ENCODE measurements at places on chromosomes 5 and 9.

DNA sequence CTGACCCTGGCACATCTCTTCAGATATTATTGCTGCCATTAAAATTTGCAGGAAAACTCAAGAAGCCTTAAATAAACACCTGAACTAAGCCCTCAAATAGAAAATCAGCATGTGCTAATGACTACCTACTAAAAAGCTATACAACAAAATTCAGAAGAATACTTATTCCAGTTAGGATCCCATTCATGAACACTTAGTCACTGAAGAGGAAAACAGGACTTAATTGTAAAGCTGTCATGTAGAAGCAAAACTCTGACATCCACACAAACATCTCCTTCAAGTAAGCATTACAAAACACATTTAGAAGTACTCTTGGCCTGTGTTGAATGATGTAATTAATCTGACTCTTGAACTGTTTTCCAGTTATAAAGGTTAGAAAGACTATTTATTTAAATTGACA is 19.9 kb downstream of the ELL2 start:
- no peak for DNase-seq

- peak; percentile 21 for DNase-seq
Measured at GRCh38 chr5:31581498-31582099, 49.5 kb downstream of the C5orf22 start.

DNA sequence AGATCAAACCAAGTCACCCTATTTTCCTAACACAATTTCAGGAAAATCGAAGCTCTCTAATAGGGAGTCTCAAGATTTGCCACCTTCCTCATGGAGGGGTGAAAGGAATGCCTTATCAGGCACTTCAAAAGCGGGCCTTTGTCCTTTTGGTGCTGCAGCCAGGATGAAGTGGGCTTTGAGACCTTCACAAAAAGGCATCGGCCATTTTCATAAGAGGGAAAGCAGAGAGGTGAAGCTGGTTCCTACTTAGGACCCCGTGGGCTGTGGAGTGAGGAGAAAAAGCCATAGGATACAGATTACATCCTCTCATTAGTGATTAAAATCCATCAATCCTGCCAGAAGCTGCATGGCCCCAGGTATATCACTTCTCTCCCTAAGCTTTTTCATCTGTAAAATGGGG is 859 bp downstream of the CDKN2AIPNL start:
- DNase-seq, result no peak

DNA sequence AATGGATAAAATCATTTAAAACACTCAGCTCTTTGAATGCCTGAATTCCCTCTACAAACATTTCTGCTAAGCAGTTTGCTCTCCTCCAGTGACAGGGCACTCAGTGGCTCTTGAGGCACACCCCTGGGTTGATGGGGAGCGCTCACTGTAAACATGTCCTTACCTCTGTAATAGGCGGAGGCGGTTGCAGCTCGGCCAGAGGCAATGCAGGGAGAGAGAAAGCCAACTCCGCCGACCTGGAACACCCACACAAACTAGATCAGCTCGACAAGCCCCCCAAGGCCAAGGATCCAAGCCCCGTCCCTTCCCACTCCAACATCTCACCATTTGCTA is 329 bp downstream of the CDC23 start:
- DNase-seq, result peak; percentile 0
